Tibial nerve (tissue), 4 donors: ENCODE measurements at places on chromosomes 4 and X. TPM values are rescaled to one million over a fixed set of nuclear protein-coding genes. Genes with fewer than 3 reads are reported as not detected.
A peak's percentile ranks its signal among the peaks of the same experiment; 100 is the strongest.

The BCLAF3 gene
- total RNA-seq: 16.7 TPM

GRCh38 chrX:24619647-24620046, 27.5 kb downstream of the PCYT1B start:
- no peaks in the 10 kb centered on the region for H3K4me1 ChIP-seq
- no peaks in the 10 kb centered on the region for H3K27me3 ChIP-seq
- no peak overlapping the region for H3K4me3 ChIP-seq
- H3K36me3 ChIP-seq: no peaks in the 10 kb centered on the region
- no peak for DNase-seq
- H3K27ac ChIP-seq: no peak overlapping the region

DNA sequence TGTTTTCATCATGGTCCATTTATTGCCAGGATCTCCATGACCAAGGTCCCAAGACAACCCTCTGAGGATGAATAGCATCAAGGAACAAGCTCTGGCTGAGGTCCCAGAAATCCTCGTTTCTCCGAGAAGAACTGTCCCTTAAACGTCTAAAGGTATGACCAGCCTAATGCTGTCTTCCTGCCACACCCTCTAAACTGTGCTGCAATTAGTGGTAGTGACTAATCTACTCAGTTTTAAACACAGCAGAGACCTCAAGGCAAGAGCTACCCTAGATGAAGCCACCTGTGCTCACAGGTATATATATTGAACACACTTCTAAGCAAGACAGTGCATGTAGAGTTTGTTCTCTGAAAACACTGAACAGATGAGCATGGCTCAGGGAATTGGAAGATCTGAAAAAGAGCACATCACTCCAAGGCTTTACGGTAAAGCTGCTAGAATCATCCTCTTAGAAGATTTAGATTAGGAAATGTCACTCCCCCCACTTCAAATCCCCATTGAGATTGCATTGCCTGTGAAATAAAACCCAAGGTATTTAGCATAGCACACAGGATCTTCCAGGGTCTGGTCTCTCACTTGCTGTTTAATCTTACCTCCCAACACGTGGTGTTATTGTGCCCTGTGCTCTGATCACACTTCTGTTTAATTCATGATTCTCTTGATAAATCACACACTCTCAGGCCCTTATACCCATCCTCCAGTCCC, 173.9 kb upstream of the VCX3A start:
- no peak for DNase-seq
- no peaks in the 10 kb centered on the region for H3K4me1 ChIP-seq
- H3K27me3 ChIP-seq: no peaks in the 10 kb centered on the region
- H3K27ac ChIP-seq: no peak overlapping the region
- no peaks in the 10 kb centered on the region for H3K36me3 ChIP-seq
- H3K4me3 ChIP-seq: no peak overlapping the region

DNA sequence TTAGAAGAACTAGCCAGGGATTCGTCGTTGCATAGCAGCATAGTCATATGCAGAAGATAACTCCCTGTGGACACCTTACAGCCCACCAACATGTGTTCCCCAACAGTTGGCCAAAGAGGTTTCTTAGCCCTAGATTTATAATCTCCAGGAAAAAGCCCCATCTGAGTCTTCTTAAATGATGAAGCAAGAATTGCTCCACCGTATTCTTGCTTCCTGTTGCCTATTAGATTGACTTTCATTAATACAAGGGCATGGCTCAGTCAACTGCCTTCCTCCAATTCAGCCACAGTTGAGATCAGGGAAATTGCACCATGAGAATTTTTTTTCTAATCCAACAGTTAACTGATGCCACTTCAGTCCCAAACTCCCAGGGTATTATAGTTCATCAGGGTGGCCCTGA, 5.2 kb upstream of the AFF2 start:
- no peak for DNase-seq
- no peak overlapping the region for H3K27ac ChIP-seq
- no peaks in the 10 kb centered on the region for H3K4me1 ChIP-seq

DNA sequence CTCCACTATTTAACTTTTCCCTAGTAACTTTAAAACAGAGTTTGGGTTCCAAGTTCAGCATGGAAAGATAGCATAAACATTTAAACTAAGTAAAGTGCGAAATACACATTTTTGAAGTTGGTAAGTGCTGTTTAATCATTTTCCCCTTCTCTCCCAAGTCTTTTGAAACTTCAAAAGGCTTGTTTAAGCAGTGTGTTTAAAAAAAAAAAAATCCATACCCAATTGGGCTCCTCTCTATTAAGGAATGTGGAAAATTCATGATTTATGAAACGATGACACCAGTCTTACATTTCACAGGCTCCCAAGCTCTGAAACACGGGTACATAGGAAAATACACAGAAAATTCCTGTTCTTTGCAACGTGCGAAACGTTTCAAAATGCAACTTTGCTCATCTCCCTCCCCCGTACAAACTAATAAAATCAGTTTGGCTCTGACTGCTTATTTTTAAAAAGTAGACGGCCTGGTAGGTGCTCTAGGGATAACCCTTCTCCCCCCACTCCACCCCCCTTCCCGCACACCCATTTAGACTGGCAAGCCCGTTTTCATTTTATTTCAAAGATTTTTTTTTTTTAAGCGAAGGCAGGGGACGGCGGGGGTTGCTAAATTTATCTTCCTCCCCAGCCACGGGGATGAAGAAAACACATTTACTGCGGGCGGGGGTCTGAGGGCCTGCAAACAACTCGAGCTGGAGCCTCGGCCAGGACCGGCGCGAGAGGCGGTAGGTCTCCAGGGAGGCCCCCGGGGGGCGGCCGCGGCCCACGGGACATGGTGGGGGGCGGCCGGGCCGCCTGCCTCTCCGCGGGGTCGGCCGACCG, 786 bp upstream of the ZFX start:
- peak overlapping the region; percentile 98 for H3K27ac ChIP-seq
- H3K36me3 ChIP-seq: no peaks in the 10 kb centered on the region
- peak overlapping the region; percentile 54 for H3K4me3 ChIP-seq
- no peak for DNase-seq
- H3K27me3 ChIP-seq: no peaks in the 10 kb centered on the region

DNA sequence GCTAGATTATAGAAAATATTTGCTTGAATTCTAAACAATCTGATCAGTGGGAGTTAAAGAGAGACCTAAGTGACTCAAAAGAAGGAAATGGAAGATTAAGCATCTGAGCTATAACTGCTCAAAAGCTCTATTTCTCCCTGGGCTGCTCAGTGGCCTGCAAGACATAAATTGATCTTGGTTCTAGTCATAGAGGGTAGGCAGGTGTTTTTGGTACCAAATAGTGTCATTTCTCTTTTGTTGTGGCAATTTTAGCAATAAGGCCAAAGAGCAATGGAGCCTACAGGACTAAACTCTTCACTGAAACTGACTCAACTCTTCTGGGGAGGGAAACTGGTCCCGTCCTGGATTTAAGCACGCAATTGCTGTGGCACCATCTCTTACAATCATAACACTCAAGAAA, 33.9 kb upstream of the BMP2K start:
- H3K4me1 ChIP-seq: no peaks in the 10 kb centered on the region
- no peaks in the 10 kb centered on the region for H3K27me3 ChIP-seq
- no peak overlapping the region for H3K27ac ChIP-seq
- no peaks in the 10 kb centered on the region for H3K36me3 ChIP-seq

DNA sequence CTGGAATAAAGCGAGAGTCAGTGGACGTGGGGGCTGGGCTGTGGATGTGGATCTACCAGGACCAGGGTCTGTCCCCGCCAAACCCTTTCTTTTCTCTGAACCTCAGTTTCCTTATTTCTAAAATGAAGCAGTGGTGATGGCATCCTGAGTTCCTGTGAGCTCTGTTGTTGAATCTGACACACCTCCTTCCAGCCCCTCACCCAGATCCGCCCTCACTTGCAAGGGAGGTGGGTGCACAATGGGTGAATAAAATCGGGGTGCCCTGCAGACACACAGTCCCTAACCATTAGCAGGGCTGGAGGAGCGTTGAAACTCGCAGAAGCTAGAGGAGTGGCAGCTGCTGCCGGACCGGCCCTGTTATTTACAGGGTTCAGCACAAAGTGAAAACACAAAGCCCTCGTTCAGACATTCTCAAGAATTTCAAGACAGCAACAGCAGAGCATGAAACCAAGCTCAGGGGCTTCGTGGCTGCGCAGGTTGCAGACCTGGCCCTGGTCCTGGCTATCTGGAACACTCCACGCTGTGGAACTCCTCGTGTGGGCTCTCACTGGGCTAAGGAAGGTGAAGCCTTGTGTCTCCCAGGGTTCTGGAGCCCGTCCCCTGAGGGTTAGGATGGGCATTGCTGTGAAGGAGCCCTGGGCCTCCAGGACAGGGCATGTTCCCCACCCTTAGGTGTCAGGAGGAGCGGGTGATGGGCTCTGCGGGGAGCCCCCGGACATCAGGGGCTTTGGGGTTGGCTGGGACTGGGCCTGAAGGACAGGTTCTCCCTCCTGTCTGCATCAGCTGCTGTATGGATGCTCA, 42.9 kb downstream of the PSAPL1 start:
- no peaks in the 10 kb centered on the region for H3K27me3 ChIP-seq
- no peak for DNase-seq
- no peaks in the 10 kb centered on the region for H3K36me3 ChIP-seq
- no peak overlapping the region for H3K27ac ChIP-seq
- peaks cover 46% of the 10 kb centered on the region for H3K4me1 ChIP-seq
- H3K4me3 ChIP-seq: no peak overlapping the region

The GPRASP1 gene
- 21.2 TPM for total RNA-seq

GRCh38 chrX:14641681-14642655, 112.6 kb downstream of the GLRA2 start:
- no peaks in the 10 kb centered on the region for H3K36me3 ChIP-seq
- no peaks in the 10 kb centered on the region for H3K4me1 ChIP-seq
- H3K4me3 ChIP-seq: no peak overlapping the region
- DNase-seq: no peak

- no peaks in the 10 kb centered on the region for H3K27me3 ChIP-seq
- H3K36me3 ChIP-seq: no peaks in the 10 kb centered on the region
- H3K4me3 ChIP-seq: no peak overlapping the region
- H3K4me1 ChIP-seq: peaks cover 7% of the 10 kb centered on the region
- DNase-seq: no peak
Measured at GRCh38 chr4:164488114-164488513, 265.8 kb upstream of the SMIM31 start.

The TMEM154 gene
- total RNA-seq: 1.8 TPM

- no peaks in the 10 kb centered on the region for H3K36me3 ChIP-seq
- DNase-seq: no peak
- H3K27me3 ChIP-seq: no peaks in the 10 kb centered on the region
- H3K4me3 ChIP-seq: peak overlapping the region; percentile 86
- peak overlapping the region; percentile 98 for H3K27ac ChIP-seq
Measured at GRCh38 chr4:183100827-183101226, 1.8 kb downstream of the WWC2 start.

The ODAPH gene
- total RNA-seq: not detected

DNA sequence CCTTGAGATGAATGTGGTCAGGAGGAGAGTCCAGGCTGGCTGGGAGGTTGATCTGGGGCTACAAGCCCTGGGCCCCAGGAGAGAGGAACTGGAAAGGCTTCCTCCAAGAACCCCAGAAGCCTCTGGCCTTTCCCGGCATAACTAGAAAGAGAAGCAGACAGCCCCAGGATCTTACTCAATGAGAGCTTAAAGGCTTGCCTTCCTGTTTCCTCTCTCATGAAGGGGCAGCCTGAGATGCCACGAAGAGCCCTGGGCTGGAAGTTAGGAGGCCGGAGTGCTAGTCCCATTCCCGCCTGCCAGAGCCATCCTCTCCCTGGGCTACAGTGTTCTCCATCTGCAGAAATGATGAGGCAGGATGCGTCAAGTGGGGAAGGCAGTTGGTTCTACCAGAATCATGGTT, 20.1 kb upstream of the XPNPEP2 start:
- no peak for DNase-seq
- peaks cover 6% of the 10 kb centered on the region for H3K27me3 ChIP-seq
- no peaks in the 10 kb centered on the region for H3K36me3 ChIP-seq
- no peak overlapping the region for H3K4me3 ChIP-seq
- no peaks in the 10 kb centered on the region for H3K4me1 ChIP-seq
- no peak overlapping the region for H3K27ac ChIP-seq

The DRP2 gene
- 207 TPM for total RNA-seq

- peaks cover 7% of the 10 kb centered on the region for H3K4me1 ChIP-seq
- no peak for DNase-seq
- H3K4me3 ChIP-seq: no peak overlapping the region
- H3K36me3 ChIP-seq: no peaks in the 10 kb centered on the region
- H3K27ac ChIP-seq: no peak overlapping the region
Measured at GRCh38 chr4:15694431-15694830, 8.4 kb upstream of the BST1 start.

GRCh38 chr4:41365681-41366080, 109.0 kb downstream of the UCHL1 start:
- H3K27me3 ChIP-seq: no peaks in the 10 kb centered on the region
- DNase-seq: no peak
- no peaks in the 10 kb centered on the region for H3K4me1 ChIP-seq
- H3K27ac ChIP-seq: no peak overlapping the region
- no peak overlapping the region for H3K4me3 ChIP-seq

The GABRG1 gene
- total RNA-seq: 1.5 TPM

DNA sequence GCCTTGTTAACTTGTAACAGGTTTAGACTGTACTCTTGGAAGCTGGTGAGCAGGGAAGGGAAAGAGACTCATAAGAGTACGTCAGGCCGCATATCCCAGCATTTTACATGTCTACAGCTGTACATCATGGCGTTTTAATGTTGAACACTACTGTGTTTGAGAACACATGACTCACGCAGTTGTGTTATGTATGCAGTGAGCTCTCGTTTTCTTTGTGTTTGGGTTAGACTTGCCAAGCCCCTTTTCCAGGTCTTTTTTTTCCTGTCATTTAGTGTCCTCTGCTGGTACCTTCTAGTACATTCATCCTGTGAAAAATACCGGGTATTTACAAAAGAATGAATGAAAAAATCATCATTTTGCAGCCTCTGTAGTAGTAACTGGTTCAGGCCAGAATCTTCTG, 35.3 kb downstream of the SMS start:
- H3K4me3 ChIP-seq: no peak overlapping the region
- DNase-seq: no peak
- no peak overlapping the region for H3K27ac ChIP-seq

DNA sequence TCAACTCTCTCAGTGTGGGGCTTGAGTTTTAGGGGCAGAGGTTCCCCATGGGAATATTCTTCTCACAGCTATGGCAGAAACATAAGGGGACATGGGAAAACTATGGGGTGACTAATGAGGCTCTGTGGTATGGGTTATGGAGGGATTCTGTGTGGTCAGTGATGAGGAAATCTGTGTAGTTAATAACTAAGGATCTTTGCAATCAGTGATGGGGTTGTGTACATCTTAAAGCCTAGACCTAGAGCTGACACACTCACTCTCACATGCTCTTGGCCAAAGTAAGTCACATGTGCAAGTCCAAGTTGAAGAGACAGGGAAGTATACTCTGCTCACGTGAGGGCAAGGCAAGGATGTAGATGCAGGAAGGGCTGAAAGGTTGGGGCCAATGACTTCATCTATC, 86.4 kb upstream of the UXT start:
- no peaks in the 10 kb centered on the region for H3K4me1 ChIP-seq
- no peaks in the 10 kb centered on the region for H3K27me3 ChIP-seq
- H3K36me3 ChIP-seq: no peaks in the 10 kb centered on the region
- no peak for DNase-seq
- no peak overlapping the region for H3K4me3 ChIP-seq
